ENCODE measurements at places on chromosomes 1 and 21.

DNA sequence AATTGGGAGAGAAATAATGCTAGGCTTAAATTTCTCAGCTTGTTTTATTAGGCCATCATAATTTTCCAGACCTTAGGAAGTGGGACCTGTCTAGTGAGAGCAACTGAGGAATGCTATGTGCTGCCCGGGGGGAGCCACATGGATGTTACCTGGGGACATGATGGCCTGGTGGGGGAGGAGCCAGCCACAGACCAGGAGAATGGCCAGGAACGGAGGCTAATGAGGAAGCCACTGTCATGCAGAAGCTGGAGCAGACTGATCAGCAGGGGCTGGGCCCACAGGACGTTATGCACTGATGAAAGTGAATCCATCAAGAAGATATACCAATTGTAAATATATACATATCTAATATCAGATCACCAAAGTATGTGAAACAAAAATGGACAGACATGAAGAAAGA lies 4.6 kb upstream of the KRTAP10-1 start:
- no peak overlapping the region for H3K4me3 ChIP-seq
- H3K36me3 ChIP-seq: peaks cover 15% of the 10 kb centered on the region
- H3K4me1 ChIP-seq: peaks cover 11% of the 10 kb centered on the region
- no peak for DNase-seq
- no peak overlapping the region for H3K27ac ChIP-seq
- peaks cover 5% of the 10 kb centered on the region for H3K27me3 ChIP-seq

DNA sequence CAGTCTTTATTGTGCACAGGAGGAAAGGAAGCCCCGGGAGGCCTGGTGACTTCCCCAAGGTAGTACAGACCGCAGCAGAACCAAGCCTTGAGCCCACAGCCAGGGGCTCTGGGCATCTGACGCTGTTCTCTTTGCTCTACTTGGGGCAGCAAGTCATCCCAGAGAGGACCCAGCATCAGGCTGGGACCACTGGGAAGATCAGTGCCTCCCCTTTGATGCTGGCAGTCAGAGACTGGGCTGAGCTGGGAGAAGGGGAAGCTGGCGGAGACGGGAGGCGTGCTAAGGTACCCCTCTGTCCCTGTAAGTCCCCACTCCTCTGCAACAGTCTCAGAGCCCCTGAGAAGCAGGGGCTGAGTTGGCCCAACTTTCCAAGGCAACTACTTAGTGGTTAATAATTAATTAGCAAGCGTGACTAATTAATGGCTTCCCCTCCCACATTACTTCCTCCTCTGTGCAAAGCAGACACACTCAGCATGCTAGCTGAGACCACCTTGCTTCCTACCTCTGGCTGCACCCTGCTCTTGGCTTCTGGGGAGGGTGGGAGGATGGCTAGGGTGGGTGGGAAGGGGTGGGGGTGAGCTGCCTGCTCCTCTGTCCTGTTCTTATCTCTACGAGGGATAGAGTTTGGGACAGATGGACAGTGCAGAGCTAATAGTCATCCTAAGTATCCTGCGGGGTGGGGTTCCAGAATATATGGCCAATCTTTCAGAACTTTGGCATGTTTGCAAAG lies 1.3 kb downstream of the INAVA start:
- H3K4me1 ChIP-seq: peaks cover 14% of the 10 kb centered on the region
- no peak for DNase-seq
- H3K36me3 ChIP-seq: no peaks in the 10 kb centered on the region
- H3K27me3 ChIP-seq: no peaks in the 10 kb centered on the region

DNA sequence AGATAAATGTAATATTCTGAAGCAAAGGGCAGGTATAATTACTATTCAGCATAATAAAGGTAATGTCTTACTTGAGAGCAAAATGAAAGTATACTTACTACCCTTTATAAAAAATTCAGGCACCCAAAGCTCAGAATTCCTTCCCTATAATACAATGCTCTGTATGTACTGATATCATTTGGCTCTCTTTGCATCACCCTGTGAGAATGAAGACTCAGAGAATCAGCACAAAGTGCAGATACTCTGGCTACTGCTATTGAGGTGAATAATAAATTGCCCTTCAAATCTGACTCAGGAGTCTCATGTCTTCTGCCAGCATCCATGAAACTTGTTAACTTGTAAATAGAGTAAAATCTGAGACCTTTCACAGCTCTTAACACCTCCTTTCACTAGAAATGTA lies 108.5 kb upstream of the KCTD3 start:
- no peak overlapping the region for H3K27ac ChIP-seq
- H3K4me3 ChIP-seq: no peak overlapping the region
- H3K4me1 ChIP-seq: no peaks in the 10 kb centered on the region

DNA sequence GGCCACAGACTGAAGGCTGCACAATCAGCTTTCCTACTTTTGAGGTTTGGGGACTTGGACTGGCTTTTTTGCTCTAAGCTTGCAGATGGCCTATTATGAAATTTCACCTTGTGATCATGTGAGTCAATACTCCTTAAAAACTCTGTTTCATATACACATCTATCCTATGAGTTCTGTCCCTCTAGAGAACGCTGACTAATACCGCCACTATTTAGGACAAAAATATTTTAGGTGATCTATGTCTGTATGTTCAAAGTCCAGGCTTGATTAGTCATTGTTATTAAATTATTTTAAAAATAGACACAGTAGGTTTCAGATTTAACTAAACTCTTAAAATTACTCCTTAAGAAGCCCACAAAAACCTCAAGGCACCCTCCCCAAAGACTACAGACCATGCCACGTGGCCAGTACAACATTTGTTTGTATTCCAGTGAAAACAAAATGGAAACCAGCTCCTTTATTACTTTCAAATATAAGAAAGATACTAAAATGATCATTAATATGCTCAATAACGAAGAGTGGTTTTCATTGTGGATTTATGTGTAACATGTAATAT lies 63.1 kb downstream of the TMPRSS15 start:
- H3K27me3 ChIP-seq: no peaks in the 10 kb centered on the region
- H3K27ac ChIP-seq: no peak overlapping the region
- no peaks in the 10 kb centered on the region for H3K36me3 ChIP-seq
- H3K4me1 ChIP-seq: no peaks in the 10 kb centered on the region
- no peak for DNase-seq

GRCh38 chr1:245172026-245172425 lies 17.2 kb downstream of the KIF26B start:
- DNase-seq: no peak
- no peak overlapping the region for H3K27ac ChIP-seq
- H3K27me3 ChIP-seq: no peaks in the 10 kb centered on the region

- H3K4me1 ChIP-seq: peaks cover 39% of the 10 kb centered on the region
- DNase-seq: peak; percentile 44
- H3K27me3 ChIP-seq: no peaks in the 10 kb centered on the region
- no peaks in the 10 kb centered on the region for H3K36me3 ChIP-seq
Observed at GRCh38 chr1:197614916-197615692, 160.2 kb downstream of the DENND1B start.

DNA sequence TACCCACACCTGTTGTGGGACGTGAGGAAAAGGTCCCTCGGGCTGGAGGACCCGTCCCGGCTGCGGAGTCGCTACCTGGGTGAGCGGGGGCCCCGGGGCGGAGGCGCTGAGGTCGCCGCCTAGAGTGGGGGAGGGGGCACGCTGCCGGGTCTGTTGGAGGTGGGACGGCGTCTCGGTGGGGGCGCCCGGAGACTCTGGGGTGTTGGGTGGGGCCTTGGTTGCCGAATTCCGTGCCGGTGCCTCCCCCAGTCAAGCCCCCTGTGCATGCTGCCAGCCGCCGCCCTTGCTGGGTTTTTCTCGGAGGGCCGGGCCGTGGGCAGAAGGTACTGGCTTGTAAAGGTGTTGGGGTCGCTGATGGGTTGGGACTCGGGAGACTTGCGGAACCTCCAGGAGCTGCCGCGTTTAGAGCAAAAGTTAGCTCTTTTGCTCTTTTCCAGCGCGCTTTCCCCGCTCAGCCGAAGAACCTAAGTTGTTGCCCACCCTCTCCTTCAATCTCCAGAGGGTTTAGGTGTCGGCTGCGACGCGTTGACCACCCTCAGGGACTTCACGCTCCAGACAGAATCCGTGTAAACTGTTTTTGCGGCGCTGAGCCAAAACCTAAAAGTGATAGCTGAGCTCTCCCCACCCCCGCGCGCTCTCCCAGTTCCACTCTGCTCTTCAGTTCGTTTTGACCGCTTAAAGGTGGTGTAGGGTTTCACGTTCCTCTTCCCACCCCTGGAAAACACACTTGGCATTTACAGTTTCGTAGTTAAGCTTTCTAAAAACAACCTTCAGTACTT lies at the start of gene MPC2:
MPC2 (minus strand) TSS at position 143 of the 779 bp plus-strand sequence. CDS start 1,231 bp downstream, outside the sequence.
- peaks cover 12% of the 10 kb centered on the region for H3K4me1 ChIP-seq
- H3K27ac ChIP-seq: peak within 1 kb of the TSS; percentile 100
- peak within 1 kb of the TSS; percentile 100 for H3K4me3 ChIP-seq
- DNase-seq: peak; percentile 42

DNA sequence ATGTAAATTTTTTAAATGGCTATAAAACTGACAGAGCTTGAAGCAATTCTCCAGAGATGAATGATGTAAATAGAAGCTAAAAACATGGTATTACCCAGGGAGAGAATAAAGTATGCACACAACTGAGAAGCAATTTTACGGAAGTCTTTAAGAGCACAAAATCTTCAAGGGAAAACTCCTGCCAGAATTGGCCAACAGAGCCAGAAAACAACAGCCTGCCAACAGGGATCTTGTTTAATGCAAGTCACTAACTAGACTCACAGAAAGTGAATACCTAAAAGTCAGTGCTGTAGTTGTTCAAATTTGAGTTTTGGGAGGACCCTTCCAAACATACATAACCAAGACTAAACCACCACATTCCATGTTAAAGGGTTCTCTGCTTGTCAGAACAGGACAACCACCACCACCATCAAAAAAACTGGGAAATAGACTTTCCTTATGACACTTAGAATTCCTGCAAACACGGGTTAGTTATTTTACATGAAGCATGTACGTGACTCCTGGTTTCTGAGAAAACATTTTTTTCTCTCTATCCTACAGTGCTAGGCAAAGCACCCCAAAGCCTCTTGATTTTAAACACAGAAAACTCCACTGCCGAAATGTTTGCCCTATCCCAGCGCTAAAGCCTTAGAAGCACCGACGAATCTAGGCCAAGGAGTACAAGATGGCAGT lies 1.6 kb downstream of the EPS15 start:
- peak overlapping the region; percentile 13 for H3K27ac ChIP-seq
- peaks cover 21% of the 10 kb centered on the region for H3K4me1 ChIP-seq
- H3K4me3 ChIP-seq: peak overlapping the region; percentile 95
- DNase-seq: no peak

- no peaks in the 10 kb centered on the region for H3K4me1 ChIP-seq
- peaks cover 33% of the 10 kb centered on the region for H3K27me3 ChIP-seq
- H3K36me3 ChIP-seq: no peaks in the 10 kb centered on the region
- no peak overlapping the region for H3K4me3 ChIP-seq
- H3K27ac ChIP-seq: no peak overlapping the region
Observed at GRCh38 chr1:47418681-47419325, 2.7 kb downstream of the FOXE3 start.
